Fibroblast of skin of back (primary cell): ENCODE measurements at places on chromosomes 6 and 20.
A peak's percentile ranks its signal among the peaks of the same experiment; 100 is the strongest.

DNA sequence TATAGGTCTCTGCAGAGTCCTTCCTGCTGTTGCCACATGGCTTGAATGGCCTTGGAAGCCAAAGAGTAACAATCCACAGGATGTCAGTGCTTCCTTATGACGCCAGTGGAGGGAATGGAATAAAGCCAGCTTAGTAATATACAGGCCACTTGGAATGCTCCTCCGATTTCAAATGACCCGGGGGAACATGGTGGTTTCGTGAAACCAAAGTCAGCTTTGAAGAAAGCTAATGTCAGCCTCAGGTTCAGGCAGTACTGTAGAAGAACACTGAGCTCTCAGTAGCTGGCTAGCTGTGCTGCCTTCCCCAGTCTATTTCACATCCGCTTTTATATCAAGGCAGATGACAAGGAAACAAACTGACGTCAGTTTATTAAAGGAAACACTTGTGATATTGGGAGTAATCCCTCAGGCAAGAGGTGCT lies 189.1 kb downstream of the DTNBP1 start:
- peak; percentile 73 for DNase-seq

DNA sequence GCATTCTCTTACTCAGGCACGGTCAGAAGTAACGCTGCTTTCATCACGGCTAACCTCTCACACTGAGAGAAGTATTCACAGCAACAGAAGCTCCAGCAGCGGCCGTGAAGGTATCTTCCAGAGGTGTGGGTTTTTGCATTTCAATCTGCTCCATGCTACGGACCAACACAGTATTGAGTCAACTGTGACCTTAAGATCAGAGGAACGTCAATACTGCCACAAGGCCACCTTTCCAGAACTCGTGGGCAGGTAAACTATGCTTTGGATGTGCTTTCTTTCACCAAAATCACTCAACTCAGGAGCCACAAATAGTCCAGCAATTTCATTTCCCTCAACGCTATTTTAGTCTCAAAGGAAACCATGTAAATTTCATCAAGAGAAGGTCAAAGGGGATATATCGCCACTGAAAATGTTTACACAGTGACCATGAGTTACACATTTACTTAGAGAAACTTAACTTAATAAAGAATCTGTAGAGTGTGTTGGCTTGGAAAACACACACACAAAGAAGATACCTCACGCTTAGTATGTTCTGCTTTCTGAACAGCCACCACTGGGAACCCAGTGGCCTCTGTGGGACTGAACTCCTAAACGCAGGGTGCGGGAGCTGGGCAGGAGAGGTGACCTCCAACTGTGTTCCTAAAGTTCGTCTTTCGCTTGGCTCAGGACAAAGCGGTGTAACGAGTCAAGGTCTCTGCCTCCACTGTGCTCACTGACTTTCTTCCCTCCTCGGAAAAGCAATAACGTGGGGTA lies 27.9 kb downstream of the TXNDC5 start:
- DNase-seq = no peak

GRCh38 chr20:60255415-60255814 lies 297.2 kb downstream of the CDH26 start:
- DNase-seq = no peak

GRCh38 chr6:127221201-127221600 lies 45.5 kb upstream of the RNF146 start:
- no peak for DNase-seq

DNA sequence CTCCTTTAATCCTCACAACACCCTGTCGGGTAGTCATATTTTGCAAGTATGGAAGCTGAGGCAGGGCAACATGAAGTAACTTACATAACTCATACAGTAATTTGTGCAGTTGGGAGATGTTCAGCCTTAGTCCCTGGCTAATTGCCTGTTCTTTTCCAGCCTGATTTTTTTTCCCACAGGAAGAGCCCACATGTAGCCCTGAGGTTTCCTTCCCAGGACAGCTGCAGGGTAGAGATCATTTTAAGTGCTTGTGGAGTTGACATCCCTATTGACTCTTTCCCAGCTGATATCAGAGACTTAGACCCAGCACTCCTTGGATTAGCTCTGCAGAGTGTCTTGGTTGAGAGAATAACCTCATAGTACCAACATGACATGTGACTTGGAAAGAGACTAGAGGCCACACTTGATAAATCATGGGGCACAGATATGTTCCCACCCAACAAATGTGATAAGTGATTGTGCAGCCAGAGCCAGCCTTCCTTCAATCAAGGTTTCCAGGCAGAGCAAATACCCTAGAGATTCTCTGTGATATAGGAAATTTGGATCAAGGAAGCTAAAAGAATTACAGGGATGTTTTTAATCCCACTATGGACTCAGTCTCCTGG lies 5.0 kb upstream of the BTN2A1 start:
- DNase-seq = no peak

GRCh38 chr20:7841971-7842310 lies 98.3 kb downstream of the HAO1 start:
- DNase-seq = peak; percentile 85

- DNase-seq = peak; percentile 67
Observed at GRCh38 chr6:13924146-13924948, 405 bp upstream of the RNF182 start.

- DNase-seq = peak; percentile 97
Observed at GRCh38 chr6:12483712-12484111, 193.6 kb downstream of the EDN1 start.

DNA sequence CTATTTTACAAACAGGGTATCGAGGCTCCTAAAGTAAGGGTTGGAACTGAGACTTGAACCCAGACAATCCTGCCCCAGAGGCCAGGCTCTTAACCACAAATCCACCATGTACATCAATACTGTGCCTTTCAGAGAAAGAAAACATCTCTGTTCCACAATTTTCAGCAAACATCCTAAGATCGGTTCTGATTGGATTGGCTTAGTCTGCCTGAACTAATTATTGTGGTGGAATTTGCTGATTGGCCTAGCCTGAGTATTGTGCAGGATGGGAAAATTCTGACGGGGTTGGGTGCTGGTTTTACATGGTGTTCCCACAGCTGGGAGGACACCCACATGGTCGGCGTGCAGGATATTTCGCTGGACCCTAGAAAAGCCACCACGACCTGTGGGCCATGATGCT lies at the start of gene CLPSL1:
Gene CLPSL1, plus strand, starts transcription at position 301 of the 400 bp plus-strand sequence. Its CDS starts 92 bp downstream, at position 393.
- no peak for DNase-seq

DNA sequence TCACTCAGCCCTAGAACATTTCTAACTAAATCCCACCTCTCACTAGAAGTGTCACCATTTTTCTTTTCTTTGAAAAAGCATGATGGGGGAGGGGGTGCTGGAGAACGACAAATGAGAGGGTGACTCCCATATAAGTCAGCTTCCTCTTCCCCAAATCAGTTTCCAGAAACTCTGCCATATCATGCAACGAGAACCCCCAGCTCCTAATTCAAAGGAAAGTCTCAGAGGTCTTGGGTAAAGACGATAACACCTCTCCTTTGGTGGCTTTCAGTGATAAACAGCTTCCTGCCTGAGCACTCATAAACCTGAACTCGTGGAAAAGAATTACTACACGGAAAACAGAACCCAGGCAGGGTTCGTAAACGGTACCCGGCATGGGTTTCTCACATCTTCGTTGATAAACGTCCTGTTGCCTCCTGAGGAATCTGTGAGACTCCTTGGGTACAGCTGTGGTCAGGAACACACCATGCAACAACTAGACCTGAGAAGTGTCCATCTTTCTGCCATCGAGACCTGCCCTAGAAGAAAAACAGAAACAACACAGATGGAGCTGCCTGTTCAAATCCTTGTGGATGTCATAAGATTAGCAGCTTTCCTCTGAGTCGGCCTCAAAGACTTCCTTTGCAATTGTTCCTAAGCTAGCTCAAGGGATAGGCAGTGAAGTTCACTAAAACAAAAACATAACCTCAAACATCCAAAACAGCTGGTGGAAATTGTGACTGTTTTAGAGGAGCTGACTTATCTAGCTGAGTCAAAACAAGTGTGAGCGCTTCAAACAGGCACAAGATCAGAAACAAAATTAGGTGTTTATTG lies 185.8 kb upstream of the PRDM1 start:
- DNase-seq = peak; percentile 58

GRCh38 chr6:2157441-2158127 lies 87.8 kb downstream of the GMDS start:
- peak; percentile 89 for DNase-seq

DNA sequence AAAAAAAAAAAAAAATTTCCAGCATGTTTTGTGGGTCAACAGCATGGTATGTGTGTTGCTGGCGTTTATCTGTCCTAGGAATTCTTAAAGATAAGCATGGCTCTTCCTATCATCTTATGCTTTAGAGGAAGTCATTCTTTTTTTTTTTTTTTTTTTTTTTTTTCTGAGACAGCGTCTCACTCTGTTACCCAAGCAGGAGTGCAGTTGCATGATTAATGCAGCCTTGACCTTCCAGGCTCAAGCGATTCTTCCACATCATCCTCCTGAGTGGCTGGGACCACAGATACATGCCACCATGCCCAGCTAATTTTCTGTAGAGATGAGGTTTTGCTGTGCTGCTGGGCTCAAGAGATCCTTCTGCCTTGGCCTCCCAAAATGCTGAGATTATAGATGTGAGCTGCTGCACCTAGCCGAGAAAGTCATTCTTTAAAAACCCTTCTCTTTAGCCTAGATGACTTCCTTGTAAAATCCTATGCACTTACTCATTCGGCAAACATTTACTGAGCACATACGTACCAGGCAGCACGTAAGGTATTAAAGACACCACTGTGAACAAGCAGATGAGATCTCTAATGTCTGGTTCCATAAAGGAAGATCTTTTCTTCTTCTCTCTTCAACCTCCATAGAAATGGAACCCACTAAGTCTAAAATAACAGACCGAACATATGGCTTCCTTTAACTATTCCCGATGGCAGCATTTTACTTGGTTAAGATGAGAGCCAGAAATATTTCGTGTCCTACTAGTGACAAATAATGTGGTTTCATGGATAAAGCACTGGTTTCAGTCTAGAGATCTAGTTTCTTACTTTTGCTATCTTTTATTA lies 122.4 kb downstream of the RIN2 start:
- peak; percentile 81 for DNase-seq

DNA sequence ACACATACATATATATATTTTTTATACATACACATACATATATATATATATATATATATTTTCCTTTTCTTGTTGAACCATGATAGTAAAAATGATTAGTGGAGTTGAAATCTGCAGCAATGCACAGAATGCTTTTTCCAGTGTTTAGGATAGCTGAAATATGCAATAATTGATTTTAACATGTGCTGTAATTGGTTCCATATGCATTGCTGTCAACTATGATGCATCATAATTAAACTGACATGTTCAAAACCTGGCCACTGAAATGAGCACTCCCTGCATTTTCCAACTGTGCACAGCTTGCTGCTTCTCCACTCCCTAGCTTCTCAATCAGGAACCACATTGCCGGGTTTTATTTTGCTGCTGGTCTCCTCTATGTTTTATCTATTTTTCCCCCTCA lies 358.3 kb downstream of the PAX1 start:
- DNase-seq = no peak

- DNase-seq = no peak
Observed at GRCh38 chr6:11622156-11622555, 84.6 kb downstream of the TMEM170B start.

DNA sequence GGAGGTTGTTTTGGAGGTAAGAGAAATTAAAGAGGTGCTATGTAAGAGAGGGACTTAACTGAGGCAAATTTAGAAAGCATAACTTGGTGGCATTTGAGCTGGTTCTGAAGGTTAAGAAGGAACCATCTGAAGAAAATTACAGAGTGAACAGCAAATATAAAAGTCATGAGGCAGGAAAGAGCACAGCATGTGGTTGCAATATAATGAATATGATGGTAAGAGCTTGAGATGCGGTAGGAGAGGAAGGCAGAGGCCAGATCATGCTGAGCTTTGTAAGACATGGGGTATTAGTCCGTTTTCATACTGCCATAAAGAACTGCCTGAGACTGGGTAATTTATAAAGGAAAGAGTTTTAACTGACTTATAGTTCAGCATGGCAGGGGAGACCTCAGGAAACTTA lies 279.1 kb downstream of the UTRN start:
- DNase-seq = no peak

DNA sequence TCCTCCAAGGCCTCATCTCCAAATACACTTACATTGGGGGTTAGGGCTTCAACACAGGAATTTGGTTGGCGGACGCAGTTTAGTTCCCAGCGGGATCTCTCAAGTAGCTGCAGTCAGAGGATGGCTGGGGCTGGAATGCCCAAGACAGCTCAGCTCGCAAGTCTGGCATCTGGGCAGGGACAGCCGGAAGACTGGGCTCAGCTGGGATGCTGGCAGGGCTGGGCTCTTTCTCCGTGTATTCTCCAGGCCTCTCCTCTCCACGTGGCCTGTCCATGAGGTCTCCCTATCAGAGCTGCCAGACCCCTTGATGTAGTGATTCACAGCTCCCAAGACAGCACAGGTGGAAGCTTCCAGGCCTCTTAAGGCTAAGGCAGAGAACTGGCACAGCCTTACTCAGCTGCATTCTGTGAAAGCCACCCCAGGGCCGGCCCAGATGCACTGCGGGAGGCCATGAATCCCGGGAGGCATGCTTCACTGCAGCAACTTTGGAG lies 5.0 kb downstream of the FGD2 start:
- no peak for DNase-seq

GRCh38 chr6:49299279-49299678 lies 163.8 kb downstream of the MMUT start:
- DNase-seq = no peak

GRCh38 chr6:44826025-44826676 lies 438.6 kb downstream of the CDC5L start:
- DNase-seq = no peak
